Foreskin melanocyte (primary cell): ENCODE measurements at places on chromosomes 11 and 22.
A peak's percentile ranks its signal among the peaks of the same experiment; 100 is the strongest.

DNA sequence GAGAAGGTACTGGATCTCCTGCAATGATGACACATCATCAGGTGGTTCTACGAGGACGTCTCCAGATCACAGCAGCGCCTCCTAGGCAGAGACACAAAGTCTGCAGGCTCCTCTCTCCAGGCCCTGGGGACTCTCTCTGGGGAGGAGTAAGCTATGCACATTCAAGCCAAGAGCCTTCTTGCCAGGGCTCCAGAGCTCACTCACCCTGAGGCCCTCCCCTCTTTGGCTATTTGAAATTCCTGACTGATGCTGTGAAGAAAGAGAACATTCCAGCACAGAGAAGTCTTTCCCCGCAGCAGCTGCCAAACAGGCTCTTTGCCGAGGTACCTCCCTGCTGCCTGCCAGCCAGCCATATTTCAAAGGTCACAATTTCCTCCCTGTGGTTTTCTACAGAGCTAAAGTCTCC is 204.9 kb downstream of the CSNK2A3 start:
- no peak for DNase-seq

DNA sequence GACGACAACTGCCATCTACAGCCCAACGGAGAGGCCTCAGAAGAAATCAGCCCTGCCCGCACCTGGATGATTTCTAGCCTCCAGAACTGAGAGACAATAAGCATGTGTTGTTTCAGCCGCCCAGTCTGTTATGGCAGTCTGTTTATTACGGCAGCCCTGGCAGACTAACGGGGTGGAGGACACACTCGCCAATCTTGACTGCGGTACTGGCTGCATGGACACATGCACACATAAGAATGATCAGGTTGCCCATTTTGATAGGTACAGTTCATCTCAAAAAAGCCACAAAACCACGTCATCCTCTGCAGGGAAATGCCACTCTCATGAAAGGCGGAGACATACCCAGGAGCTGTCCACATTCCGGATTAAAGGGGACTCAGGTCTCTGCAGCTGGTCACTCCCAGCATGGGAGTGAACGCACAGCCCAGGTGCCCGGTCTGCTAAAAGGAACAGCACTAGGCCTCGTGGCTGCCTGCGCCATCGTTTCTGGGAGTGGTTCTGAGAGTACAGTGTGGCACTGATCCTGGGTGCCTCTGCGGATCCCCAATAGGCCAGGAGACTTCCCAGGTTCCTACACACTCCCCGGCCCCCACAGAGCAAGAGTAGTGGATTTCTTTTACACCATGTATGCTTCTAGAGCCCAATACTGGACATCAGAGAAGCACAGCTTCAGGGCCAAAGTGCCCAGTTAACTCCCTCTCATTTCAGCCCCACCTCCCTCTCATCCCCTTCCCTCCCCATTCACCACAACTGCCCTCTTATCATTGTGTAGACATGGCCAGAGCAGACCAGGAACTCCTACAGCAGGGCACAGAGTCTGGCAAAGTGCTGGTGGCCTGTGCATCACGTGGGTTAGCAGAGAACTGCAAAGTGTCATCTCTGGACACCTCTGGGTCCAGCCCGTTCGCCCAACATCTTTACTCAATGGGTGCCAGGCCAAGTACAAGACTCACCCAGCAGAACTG is 11.7 kb upstream of the COMT start:
- no peak for DNase-seq

- DNase-seq: no peak
Measured at GRCh38 chr11:130897262-130898182, 18.8 kb downstream of the SNX19 start.

DNA sequence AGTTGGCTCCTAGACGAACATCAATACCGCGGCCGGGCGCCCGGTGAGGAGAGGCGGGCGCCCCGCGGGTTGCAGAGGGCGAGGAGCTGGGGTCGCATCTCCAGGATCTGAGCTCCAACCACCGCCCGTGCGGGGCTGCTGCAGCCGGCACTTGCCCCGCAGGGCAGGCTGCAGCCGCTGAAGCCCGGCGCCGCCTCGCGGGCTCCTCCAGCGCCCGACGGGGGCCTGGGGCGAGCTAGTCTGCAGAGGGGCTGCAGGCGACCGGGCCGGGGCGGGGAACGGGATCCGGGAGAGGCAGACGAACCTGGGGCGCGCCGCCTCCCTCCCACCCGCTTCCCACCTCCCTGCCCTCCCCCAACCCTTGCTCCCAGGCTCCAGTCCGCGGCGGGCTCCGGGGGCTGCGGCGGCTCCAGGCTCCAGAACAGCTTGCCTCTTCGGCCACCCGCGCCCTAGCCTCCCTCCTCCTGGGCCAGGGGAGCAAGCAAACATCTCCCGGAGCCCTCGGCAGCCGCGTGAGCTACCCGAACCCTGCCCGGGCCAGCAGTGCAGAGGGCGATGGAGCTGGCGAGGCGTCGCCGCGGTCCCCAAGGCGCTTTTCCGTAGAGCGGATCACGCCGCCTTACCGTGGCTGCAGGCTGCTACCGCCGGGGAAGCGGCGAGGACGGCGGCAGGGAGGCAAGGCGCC is 802 bp downstream of the TENM4 start:
- no peak for DNase-seq

DNA sequence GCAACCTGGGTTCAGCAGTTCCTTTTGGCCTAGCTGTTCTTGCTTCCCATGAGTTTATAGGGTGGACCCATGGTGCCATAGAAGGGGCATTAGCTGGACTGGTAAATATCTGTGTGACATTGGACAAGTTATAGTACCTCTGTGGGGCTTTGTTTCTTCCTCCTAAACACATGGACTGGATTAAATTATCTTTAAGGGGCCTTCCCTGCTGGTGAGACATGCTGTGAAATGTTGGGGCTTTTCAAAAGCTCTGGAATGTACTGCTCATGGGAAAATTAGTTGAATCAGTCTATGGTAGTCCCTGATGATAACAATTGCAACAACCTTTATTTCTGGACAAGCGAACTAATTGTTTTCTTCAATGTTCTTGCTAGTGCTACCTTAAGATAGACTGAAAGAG is 276.2 kb downstream of the BLID start:
- DNase-seq: no peak

- DNase-seq: no peak
Measured at GRCh38 chr11:130514316-130514715, 65.9 kb downstream of the ADAMTS15 start.

DNA sequence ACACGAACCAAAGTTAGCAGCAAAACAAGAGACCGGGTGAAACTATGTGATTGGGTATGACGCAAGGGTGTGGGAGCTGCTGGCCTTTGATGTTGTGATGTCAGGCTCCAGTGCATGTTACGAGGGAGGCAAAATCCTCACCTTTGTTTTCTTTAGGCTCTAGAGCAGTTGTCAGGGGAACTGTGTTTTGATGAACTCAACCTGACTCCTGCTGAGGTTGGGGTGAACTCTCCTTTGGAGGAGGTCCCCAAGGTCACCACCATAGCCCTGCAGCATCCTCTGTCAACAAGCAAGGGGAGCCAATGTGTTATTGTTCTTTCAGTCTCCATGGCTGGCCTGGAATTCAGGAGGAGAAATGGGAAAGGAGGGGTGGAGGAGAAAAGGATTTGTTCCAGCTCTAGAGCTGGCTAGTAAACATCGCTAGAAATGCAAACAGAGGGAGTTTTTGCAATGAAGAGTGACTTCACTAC is 33.8 kb downstream of the RASSF10 start:
- DNase-seq: no peak

DNA sequence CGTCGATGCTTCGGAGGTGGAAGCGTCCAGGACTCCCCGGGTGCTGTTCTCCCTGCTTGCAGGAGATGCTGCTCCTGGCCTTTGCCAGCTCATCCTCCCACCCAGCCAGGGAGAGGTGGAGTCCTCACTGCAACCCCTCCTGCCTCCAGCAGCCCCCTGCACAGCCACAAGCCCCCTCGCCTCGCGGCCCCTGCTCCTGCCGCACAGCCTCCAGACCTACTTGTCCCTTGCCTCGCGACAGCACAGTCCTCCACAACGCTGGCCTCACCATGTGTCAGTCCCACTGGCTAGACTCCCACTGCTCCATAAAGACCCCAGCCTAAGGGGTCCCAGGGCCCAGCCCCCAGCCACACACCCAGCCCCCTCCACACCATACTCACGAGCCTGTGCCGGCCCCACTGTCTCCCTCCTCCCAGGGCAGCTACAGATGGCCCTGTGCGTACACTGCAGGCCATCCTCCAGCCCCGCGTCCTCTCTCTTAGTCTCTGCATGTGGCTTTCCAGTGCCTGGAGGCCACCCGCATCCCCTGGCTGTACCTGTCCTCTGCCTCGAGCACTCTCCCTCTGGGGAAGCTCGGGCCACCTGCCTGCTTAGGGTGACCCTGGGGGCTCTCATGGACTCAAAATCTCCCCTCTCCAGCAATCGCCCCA is 91.5 kb downstream of the CELSR1 start:
- no peak for DNase-seq

- DNase-seq: no peak
Measured at GRCh38 chr11:66188580-66188979, 79.9 kb upstream of the RAB1B start.

DNA sequence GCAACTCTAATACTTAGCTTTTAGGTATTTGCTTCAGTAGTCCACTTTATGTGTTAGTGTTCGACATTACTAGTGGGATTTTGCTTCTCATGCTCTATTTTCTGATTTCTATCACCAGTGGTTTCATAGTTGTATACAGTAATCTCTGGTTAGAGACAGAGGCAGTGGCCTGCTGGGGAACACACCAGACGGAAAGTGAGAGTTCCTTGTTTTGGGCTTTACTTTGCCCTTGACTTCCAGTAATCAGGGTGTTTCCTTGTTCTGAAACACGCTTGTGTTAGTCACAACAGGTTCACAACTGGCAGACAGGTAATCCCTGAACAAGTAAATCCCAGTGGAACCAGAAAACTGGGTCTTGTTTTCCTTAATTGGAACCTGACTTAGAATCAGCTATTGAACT is 56.0 kb downstream of the PACS1 start:
- no peak for DNase-seq

DNA sequence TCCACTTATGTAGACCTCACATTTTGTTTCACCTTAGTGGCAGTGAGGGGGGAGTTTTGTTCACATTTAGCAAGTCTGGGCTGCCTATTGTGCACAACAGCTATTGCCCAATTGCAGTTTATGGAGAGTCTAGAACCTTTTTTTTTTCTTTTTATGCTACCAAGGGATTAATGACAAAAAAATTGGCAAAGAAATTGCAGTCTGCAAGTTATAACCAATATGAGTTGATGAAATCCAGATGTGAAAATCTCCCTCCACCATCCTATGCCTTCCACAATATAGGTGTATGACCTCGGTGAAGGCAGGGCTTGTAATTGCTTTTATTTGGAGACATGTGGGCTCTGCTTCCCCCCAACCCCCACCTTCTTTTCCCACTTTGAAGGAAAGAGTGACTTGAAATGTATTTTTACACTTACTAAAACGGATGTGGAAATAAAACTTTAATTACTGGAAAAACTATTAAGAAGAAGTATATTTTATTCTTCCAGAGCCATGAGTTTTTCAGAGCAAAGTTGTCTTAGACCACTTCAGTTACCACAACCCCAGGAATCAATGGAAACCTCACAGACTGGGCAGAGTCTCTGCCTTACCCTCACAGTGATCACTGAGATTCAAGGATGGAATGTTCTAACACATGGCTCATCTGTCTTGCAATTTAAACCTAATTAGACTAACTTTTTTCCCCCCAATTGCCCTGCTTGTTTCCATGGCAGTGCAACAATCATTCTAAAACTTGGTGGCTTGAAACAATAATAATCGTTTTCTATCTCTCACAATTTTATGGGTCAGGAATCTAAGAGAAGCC is 120.8 kb upstream of the SLC5A12 start:
- no peak for DNase-seq

- DNase-seq: no peak
Measured at GRCh38 chr11:504053-504993, 2.7 kb downstream of the RNH1 start.

GRCh38 chr11:102603091-102603490 is 22.0 kb downstream of the MMP20 start:
- DNase-seq: peak; percentile 96

DNA sequence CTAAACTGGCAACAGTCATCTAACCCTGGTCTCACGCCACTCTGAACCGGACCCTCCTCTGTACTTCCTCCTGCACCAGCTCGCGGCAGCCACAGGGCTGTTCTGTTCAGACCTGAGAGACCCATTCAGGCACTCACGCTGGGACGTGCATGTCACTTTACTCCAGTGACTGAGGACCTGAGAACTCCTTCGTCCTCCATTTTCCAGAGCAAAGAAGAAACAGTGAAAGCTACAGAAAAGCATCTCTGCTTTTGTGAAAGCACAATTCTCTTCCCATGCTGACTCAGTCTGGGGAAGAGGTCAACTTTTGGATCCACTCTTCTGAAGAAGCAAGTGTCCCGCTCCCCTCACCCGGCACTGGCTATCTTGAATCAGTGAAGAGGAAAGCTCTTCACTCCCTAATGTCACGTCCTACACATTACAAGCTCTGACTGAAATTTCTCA is 24.5 kb downstream of the PISD start:
- no peak for DNase-seq

DNA sequence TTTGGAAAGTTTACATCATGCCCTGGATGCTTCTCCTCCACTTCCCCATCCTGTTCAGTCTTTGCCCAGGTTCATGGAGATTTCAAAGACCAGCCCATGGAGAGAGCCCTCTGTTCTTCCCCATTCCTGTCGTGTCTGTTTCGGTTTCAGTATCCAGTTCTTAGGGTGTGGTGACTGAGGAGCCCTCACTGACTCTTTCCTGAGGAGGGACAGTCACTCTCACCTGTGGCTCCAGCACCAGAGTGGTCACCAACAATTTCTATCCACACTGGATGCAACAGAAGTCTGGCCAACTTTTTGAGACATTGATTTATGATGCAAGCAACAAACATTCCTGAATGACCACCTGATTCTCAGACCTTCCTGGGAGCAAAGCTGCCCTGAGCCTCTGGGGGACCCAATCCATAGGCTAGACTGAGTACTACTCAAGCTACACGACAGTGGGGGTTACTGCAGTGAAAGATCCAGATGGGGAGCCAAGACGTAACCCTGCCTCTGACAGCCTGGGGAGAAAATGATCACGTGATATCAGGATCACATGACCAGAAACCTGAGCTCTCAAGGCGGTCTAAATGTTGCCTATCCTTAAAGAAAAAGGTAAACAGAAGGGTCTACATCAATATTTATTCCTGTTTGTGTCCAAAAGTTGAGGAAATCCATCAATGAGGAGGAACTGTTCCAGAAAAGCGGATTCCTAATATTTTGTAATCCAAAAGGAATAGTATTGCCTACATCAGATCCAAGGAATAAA is 76.2 kb upstream of the VPREB1 start:
- DNase-seq: no peak

DNA sequence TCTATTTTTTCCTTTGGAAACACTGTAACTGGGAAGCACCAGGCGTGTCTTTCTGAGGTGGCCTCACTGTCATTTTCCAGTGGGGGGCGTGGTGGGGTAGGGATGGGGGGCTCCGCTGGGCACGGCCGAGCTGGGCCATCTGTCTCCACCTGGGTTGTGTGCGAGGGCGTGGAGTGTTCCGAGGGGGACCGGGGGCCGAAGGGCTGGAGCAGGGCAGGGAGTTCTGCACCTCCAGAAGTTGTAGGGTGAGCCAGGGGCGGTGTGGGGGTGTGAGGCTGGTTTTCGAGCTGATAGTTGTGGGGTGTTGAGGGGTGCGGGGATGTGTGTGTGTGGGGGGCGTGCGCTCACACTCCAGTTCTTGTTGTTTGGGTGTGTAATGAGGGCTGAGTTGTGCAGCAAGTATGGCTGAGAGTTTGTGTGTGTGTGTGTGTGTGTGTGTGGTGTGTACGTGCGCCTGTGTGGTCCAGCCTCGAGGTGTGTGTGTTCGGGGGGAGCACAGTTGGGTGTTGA is 10.8 kb downstream of the YPEL4 start:
- DNase-seq: no peak

GRCh38 chr11:3920148-3920852 is 64.8 kb downstream of the STIM1 start:
- no peak for DNase-seq
